Stimulated activated CD4-positive, alpha-beta T cell treated with anti-CD3 and anti-CD28 coated beads, Interleukin-15, amount 100 ng/mL, for 48 hours (primary cell): ENCODE measurements at places on chromosomes 3 and 15.

- DNase-seq, result no peak
Measured at GRCh38 chr15:70024521-70024920, 73.2 kb downstream of the TLE3 start.

GRCh38 chr15:72591361-72591760, 63.1 kb upstream of the GOLGA6B start:
- DNase-seq, result no peak

- DNase-seq, result no peak
Measured at GRCh38 chr3:121126033-121126706, 218.2 kb downstream of the STXBP5L start.

- no peak for DNase-seq
Measured at GRCh38 chr3:148861277-148861869, 3.7 kb upstream of the CPA3 start.
